ENCODE measurements at places on chromosomes 1 and 21.

- DNase-seq: no peak
Measured at GRCh38 chr21:8990326-8991087, 1530.9 kb upstream of the TPTE start.

DNA sequence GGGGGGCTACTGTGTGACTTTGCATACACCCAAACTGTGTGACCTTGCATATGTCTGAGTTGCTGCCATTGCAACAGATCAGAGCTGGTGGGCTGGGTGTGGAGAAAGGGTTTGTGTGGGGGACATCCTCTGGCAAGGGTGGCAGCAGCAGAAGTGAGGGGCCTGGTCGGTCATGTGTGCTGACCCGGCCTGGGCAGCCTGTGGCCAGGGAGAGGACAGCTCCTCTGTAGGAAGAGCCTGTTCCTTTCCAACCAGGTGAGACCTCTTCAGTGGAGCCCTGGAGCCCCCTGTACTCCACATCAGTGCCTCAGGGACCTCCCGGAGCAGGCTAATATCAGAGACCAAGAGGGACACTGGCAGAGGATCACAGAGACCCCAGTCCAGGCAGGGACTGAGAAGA is 8.3 kb downstream of the PCSK9 start:
- DNase-seq: no peak

- no peak for DNase-seq
Measured at GRCh38 chr21:43591571-43591970, 67.7 kb downstream of the HSF2BP start.

GRCh38 chr1:221692643-221693042 is 49.2 kb downstream of the DUSP10 start:
- no peak for DNase-seq

GRCh38 chr21:44792702-44793591 is 8.7 kb downstream of the UBE2G2 start:
- DNase-seq: no peak

DNA sequence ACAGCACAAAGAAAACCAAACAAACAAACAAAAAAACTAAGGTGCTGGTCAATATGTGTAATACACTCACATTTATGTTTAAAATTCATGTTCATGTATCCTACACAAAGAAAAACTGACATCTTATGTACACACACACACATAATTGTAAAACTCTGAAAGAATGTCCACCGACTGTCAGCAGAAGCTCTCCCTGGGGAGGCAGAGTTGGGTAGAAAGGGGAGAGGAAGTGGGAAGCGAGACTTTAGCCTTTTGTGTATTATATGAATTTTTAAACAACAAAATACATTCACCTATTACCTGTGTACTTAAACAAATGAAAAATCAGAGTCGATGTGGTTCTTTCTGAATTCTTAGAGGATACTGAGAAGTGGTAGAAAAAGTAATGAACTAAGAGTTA is 88.3 kb downstream of the ABCA4 start:
- DNase-seq: no peak

GRCh38 chr1:82978461-82979324 is 1020.2 kb downstream of the TTLL7 start:
- DNase-seq: no peak

GRCh38 chr1:232853994-232854797 is 49.0 kb downstream of the MAP10 start:
- DNase-seq: no peak

- peak; percentile 87 for DNase-seq
Measured at GRCh38 chr21:31731857-31732596, at the start of gene SCAF4. Gene SCAF4, minus strand, starts transcription at chr21:31732118. Its CDS starts 426 bp downstream, at chr21:31731692.

- DNase-seq: no peak
Measured at GRCh38 chr21:38380481-38381137, 117.7 kb downstream of the ERG start.

DNA sequence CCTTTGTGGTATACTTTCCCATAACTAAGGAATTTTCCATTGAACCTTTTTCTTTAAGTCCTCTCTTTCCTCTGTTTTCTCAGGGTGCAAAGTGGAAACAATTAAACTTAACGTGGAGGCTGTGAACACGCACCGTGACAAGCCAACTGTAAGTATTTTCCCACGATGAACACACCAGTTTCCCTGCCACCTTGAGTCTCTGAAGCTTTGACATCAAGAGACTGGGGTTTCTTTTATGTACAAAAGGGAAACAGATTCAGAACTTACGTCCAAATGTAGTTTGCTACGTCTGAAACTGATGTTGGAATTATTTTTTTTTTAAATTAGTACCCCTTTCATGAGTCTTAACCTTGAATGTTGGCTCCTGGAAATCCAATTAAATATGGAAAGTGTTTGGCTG is 17.2 kb upstream of the C4BPB start:
- DNase-seq: no peak

- no peak for DNase-seq
Measured at GRCh38 chr21:22421416-22422180, 1423.4 kb downstream of the NCAM2 start.

DNA sequence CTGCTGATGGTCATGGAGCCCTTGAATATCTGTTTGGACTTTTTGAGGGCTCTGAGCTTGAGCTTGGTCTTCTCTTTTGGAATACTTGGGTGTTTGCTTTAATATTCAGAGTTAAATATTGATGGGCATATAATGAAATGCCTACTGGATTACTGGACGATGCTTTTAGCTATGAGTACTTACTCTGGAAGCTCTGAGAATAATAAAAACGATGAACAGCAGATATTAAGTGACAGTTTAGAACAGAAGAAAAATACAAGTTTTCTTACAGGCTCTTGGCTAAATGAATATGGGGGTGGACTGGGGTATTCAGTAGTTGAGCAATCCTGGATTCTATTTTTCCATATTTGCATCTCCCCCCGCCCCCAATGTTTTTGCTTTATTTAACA is 20.7 kb downstream of the GALNT2 start:
- DNase-seq: no peak

DNA sequence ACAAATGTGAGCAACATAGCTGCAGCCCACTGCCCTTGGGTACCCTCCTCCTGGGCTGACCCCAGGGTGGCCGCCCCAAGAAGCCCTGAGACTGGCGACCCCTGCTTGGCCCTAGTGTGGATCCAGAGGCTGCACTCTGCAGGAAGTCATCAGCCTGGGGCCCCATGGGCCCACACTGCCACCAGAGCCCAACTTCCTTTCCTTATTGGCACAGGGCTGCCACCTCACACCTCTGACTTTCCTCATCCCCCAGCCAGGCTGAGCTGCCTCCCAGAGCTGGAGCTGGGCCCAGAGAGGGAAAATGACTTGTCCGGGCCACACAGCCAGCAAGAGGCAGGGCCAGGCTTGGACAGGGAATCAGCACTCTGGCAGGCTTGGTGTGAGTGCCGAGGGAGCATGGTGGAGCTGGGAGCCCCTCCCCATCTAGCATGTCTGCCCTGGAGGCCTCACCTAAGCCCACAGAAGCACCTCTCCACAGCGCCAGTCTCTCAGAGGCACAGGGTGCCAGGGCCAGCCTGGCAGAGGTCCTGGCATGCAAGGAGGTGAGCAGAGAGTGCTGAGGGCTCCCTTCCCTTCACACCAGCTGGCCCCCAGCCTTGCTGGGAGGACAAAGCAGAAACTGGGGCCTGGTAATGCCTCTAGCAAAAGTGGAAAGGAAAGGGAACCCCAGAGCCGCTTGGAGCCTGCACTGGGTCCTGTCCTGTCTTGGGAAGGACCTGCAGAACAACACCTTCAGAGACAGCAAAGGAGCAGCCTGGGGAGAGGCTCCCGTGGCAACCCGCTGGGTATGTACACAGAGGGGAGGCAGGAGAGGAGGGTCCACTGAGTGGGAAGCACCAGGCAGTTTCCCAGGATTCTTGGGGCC is 3.2 kb downstream of the RAP1GAP start:
- no peak for DNase-seq

DNA sequence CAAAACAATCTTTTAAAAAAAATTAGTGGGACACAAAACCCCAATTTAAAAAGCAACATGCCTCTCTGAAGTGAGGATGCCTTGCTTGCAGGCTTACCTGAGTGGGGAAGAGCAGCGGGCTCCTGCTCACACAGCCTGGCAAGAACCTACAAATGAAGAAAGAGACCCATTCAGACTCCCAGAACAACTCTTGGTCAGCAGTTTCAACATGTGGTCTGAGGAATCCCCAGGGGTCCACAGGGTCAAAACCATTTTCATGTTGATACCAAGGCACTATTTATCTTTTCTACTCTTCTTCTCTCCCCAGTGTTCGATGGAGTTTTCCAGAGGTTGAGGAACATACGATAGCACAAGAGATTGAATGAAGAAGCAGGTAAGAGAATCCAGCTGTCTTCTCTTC is 55.9 kb downstream of the SIPA1L2 start:
- no peak for DNase-seq
